Transverse colon (tissue), 4 donors: ENCODE measurements at places on chromosomes 13 and 19. TPM values are rescaled to one million over a fixed set of nuclear protein-coding genes. Genes with fewer than 3 reads are reported as not detected.
A peak's percentile ranks its signal among the peaks of the same experiment; 100 is the strongest.

The SHANK1 gene
- not detected for total RNA-seq

The TMPRSS9 gene
- not detected for total RNA-seq

The SOHLH2 gene
- total RNA-seq: not detected

The FFAR2 gene
- 0.32 TPM for total RNA-seq

The FCER2 gene
- total RNA-seq: 4.3 TPM

DNA sequence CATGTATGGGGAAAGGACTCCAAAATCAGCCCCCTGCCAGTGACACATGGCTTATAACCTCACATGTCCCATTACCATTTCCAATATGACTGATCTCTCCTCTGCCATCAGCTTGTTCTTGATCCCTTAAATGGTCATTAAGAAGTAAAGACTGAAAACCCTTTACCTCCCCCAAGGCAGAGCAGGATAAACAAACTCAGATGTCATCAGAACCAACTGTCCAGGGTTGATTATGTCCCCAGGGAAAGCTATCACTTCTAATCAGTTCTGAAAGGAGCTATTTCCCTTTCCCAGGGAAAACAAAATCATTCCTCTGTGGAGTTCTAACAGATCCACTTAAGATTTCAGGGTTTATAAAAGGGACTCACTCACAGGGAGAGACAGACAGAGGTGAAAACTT, 350.9 kb downstream of the SUCLA2 start:
- H3K27ac ChIP-seq: no peak overlapping the region
- DNase-seq: no peak
- H3K4me1 ChIP-seq: no peaks in the 10 kb centered on the region
- H3K36me3 ChIP-seq: no peaks in the 10 kb centered on the region

DNA sequence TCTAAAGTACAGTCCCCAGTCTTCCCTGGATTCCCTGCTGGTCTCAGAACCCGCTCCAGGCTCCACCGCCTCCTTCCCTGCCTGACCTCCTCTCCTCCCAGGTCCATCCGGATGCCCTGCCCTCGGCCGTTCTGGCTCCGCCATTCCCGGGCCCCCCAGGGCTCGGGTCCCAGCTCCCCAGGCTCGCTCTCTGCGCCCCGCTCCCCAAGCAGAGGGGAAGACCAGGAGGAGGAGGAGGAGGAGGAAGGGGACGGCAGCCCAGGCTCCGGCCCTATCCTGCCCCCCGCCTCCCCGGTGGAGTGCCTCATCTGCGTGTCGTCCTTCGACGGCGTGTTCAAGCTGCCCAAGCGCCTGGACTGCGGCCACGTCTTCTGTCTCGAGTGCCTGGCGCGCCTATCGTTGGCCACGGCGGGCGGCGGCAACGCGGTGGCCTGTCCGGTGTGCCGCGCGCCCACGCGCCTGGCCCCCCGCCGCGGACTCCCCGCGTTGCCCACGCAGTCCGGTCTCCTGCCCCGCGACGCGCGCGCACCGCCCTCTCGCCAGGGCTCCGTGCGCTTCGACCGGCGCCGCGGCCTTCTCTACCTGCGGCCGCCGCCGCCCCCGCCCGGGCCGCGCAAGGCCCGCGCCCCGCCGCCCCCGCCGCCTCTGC, 647 bp downstream of the RNF225 start:
- no peak overlapping the region for H3K4me3 ChIP-seq
- H3K4me1 ChIP-seq: peaks cover 14% of the 10 kb centered on the region
- peaks cover 29% of the 10 kb centered on the region for H3K27me3 ChIP-seq

GRCh38 chr13:83877651-83878355, 4.5 kb downstream of the SLITRK1 start:
- no peaks in the 10 kb centered on the region for H3K4me1 ChIP-seq
- no peak overlapping the region for H3K4me3 ChIP-seq
- no peak overlapping the region for H3K27ac ChIP-seq

- H3K27ac ChIP-seq: no peak overlapping the region
- H3K4me1 ChIP-seq: no peaks in the 10 kb centered on the region
- no peaks in the 10 kb centered on the region for H3K27me3 ChIP-seq
- H3K36me3 ChIP-seq: no peaks in the 10 kb centered on the region
- no peak overlapping the region for H3K4me3 ChIP-seq
- no peak for DNase-seq
Measured at GRCh38 chr13:30504081-30504480, 38.3 kb upstream of the HMGB1 start.

GRCh38 chr19:29315556-29316190, 102.7 kb upstream of the UQCRFS1 start:
- no peaks in the 10 kb centered on the region for H3K27me3 ChIP-seq
- no peaks in the 10 kb centered on the region for H3K4me1 ChIP-seq
- H3K4me3 ChIP-seq: no peak overlapping the region
- no peak overlapping the region for H3K27ac ChIP-seq
- H3K36me3 ChIP-seq: no peaks in the 10 kb centered on the region

GRCh38 chr13:66774046-66774445, 456.1 kb downstream of the PCDH9 start:
- no peak for DNase-seq
- H3K27me3 ChIP-seq: no peaks in the 10 kb centered on the region
- H3K4me1 ChIP-seq: no peaks in the 10 kb centered on the region
- no peaks in the 10 kb centered on the region for H3K36me3 ChIP-seq

DNA sequence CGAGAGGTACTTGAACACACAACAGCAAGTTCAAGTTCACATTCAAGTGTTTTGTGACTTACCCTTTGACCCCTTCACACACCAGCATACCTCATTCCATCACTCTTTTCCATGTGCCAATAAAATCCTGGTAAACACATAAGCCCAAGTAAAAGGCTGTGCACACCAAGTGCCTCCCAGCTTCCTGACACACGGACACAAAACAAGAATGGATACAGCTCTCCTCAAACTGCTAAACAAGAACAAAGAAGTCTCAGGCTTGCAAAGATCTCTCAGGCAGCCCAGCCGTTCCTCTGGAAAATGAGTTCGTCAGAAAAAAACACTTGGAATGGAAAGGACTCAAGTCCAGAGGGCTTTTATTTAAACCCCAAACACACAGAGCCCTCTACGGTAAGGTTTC, 83.7 kb downstream of the NUFIP1 start:
- no peak overlapping the region for H3K4me3 ChIP-seq
- peak overlapping the region; percentile 76 for H3K27ac ChIP-seq
- no peaks in the 10 kb centered on the region for H3K27me3 ChIP-seq
- no peak for DNase-seq

DNA sequence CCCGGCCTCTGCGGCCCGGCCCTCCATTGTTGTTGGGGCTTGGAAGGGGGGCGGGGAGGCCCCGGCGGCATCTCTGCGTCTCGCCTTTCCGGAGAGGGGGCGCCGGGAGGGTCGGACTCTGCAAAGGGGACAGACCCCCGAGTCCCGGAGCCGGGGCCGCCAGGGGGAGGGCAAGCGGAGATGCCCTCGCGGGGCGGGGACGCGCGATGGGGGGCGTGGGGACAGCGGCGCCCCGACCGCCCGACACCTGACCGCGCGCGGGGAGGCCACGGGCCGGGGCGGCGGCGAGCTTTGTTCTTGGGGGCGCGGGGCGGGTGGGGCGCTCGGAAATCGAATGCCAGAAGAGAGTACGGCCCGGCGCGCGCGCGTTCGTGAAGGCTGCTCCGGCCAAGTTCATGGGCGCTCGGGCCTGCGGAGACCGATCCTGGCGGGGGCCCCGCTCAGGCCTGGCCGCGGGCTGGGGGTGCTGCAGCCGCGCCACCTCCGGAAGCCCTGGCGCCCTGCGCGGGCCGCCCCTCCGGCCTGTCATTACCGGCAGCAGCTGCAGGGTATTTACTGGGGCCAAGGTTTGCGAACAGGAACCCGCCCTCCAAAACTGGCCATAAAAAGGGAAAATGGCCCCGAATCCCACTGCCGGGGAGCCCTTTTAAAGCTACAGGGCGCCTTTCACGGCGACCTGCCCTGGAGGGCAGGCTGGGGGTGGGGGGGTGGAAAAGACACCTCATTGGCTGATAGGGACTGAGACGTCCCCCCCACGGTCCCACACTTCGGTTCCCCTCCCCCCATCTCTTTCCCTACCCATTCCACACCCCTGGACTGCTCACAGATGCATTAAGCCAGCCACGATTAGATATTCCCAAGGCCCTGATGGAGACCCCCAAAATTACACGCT, 11.1 kb upstream of the NANOS3 start:
- DNase-seq: no peak
- H3K4me1 ChIP-seq: peaks cover 23% of the 10 kb centered on the region
- peaks cover 8% of the 10 kb centered on the region for H3K27me3 ChIP-seq
- peak overlapping the region; percentile 67 for H3K4me3 ChIP-seq

GRCh38 chr19:29623726-29624488, 17.8 kb downstream of the POP4 start:
- no peaks in the 10 kb centered on the region for H3K4me1 ChIP-seq
- H3K27ac ChIP-seq: peak overlapping the region; percentile 25
- no peaks in the 10 kb centered on the region for H3K36me3 ChIP-seq
- peak; percentile 25 for DNase-seq
- H3K27me3 ChIP-seq: no peaks in the 10 kb centered on the region

DNA sequence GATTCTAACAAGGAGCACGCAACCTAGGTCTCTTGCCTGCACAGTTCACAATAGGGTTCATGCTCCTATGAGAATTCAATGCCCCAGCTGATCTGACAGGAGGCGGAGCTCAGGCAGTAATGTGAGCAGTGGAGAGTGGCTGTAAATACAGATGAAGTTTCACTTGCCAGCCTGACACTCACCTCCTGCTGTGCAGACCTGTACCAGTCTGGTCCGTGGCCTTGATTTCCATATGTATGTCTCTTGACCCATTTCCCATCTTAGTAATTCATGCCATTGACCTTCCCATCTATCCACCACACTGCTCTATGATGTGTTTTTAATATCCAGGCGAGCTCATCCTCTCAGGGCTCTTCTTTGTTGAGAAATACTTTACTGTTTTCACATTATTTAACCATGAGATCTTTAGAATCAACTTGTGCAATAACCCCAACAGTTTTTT, 95.2 kb downstream of the LRCH1 start:
- peaks cover 52% of the 10 kb centered on the region for H3K4me1 ChIP-seq
- no peak overlapping the region for H3K27ac ChIP-seq
- H3K36me3 ChIP-seq: no peaks in the 10 kb centered on the region
- H3K27me3 ChIP-seq: no peaks in the 10 kb centered on the region
- peak; percentile 64 for DNase-seq
- H3K4me3 ChIP-seq: no peak overlapping the region

- peaks cover 83% of the 10 kb centered on the region for H3K27me3 ChIP-seq
- DNase-seq: no peak
- H3K4me3 ChIP-seq: no peak overlapping the region
- no peaks in the 10 kb centered on the region for H3K36me3 ChIP-seq
- no peak overlapping the region for H3K27ac ChIP-seq
Measured at GRCh38 chr19:55437410-55437809, 5.7 kb downstream of the SHISA7 start.

DNA sequence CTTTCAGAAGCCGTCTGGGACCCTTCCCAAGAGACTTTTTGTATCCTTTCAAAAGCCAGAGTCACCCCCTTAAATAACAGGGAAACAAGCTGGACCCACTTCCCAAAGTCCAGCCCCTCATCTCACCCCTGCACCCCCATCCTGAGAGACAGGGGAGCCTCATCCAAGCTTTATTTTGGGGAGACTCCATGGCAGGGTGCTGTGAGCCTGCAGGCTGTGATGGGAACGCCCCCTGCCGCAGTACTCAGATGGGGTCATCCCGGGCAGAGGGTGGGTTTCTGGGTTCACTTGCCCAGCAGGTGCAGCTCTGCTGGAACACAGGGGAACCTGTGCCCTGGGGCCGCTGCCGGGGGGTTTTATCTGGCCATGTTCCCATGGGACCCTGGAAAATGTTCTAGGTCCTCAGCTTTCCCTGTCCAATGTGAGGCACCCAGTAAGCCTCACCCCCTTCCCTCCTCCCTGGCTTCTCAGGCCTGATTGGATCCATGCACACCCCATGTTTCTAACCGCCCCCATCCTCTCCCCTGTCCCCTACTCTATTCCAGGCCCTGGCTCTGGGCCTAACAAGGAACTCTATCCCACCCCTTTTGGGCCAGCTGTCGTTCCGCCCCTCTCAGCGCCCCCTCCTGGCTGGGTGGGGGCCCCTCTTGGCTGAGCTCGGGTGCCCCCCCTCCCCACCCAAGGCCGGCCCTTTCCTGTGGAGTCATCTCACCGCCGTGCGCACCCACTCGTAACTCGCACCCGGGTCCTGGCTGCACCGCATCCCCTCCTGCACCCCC, 1.0 kb downstream of the HIF3A start:
- peak; percentile 69 for DNase-seq
- peaks cover 62% of the 10 kb centered on the region for H3K4me1 ChIP-seq

DNA sequence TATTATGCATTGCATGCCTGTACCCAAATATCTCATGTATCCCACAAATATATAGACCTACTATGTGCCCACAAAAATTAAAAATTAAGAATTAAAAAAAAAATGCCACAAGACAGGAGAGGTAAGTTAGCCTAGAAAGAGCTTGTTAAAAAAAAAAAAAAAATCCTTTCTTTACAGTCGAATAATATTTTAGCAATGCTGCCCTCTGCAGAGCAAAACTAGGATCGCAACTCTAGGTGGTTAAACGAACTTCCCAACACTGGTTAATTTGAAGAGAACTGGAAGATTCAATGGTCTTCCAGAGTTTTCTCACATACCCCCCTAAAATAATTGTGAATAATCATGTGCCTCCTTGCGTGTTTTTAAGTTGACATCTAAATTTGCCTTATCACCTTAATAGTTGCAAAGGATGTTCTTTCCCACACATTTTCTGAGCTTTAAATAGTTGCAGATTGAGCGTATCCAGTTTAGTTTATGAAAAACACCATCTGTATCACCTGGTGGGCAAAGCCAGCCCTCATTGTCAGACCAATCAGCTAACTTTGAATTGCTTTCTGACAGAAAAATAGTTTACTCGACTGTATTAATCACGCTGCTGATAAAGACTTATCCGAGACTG, 47.4 kb upstream of the RCBTB2 start:
- peaks cover 20% of the 10 kb centered on the region for H3K4me1 ChIP-seq
- peak; percentile 84 for DNase-seq
- H3K27me3 ChIP-seq: no peaks in the 10 kb centered on the region
- no peak overlapping the region for H3K4me3 ChIP-seq
- peak overlapping the region; percentile 1 for H3K27ac ChIP-seq
- no peaks in the 10 kb centered on the region for H3K36me3 ChIP-seq
